ENCODE measurements at places on chromosomes 3 and 15.

DNA sequence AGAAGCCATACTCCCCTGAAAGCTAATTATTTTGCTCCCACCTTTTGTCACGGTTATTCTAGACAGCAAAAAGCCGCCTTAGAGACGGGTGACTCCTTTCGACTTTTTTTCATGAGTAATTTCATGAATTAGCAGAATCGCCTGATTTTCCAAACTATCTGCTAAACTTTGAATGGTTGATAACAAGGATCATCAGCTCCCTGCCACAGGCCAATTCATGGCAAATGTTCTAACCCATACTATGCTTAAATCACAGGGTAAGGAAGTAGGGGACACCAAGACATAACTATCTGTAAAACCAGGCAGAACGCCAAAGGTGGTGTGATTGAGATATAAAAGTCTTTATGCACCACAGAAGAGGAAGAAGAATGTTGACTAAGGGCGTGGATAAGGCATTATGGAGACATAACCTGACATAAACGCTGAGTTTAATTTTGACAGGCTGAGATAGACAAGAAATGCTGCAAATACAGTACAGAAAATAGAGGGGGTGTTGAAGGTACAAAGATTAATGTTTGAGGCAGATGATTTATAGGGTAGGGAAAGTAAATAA lies 891 bp upstream of the DMXL2 start:
- no peak for DNase-seq

- no peak for DNase-seq
Observed at GRCh38 chr15:42083605-42083908, 10.8 kb downstream of the PLA2G4D start.

- no peak for DNase-seq
Observed at GRCh38 chr15:31483986-31484951, 157.6 kb downstream of the KLF13 start.

- no peak for DNase-seq
Observed at GRCh38 chr15:81297147-81297572, 26.8 kb downstream of the STARD5 start.

- no peak for DNase-seq
Observed at GRCh38 chr3:59968513-59969045, 918.8 kb upstream of the CFAP20DC start.

- no peak for DNase-seq
Observed at GRCh38 chr15:42499858-42500609, 4.6 kb downstream of the SNAP23 start.

- no peak for DNase-seq
Observed at GRCh38 chr3:107238787-107239186, 138.5 kb upstream of the CCDC54 start.

- no peak for DNase-seq
Observed at GRCh38 chr3:165522386-165522785, 314.8 kb downstream of the BCHE start.
